DMS53 (cell line): ENCODE measurements at places on chromosomes 3 and 15.
A peak's percentile ranks its signal among the peaks of the same experiment; 100 is the strongest.

DNA sequence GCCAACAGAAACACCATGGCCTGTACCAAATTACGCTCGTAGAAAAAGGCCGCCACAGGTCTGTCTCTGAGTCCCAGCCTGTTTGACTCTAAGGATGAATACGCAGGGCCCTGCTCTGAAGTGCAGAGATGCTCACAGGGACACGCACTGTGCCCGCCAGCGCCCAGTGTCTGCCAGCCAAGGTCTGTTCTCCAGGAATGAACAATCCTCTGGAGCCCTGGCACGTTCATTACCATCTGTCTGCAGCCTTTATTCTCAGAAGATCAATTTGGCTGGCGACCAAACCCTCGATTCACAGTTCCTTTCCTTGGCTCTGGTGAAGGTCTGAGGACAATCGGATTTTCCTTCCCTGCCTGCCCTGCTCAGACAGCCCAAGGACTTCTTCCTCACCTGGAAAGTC lies 66.3 kb downstream of the NIPA2 start:
- peak; percentile 54 for DNase-seq

DNA sequence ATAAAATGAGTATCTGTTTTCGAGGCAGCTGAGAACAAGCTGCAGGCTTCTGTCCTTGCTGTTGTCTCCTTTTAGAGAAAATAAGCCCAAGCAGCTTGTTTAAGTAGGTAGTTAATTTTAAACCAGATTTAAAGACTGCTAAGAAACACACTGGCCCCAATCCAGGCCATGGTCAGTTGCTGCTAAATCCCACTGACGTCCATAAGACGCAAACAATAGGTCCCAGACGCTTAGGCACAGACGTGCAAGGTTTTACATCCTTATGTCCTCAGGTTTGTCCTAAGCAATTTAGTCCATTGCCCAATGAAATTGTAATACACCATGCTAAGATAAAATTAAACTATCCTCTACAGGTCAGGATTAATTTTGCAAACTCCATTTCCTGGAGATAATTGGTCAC lies 120.0 kb upstream of the SNTN start:
- no peak for DNase-seq

- no peak for DNase-seq
Measured at GRCh38 chr3:72490688-72491435, 357.4 kb downstream of the SHQ1 start.

GRCh38 chr3:148319161-148319915 lies 378.4 kb upstream of the AGTR1 start:
- DNase-seq = no peak

- DNase-seq = peak; percentile 79
Measured at GRCh38 chr3:192916371-192917027, 1.2 kb downstream of the MB21D2 start.

- no peak for DNase-seq
Measured at GRCh38 chr3:4838621-4839022, 140.6 kb upstream of the BHLHE40 start.

- no peak for DNase-seq
Measured at GRCh38 chr3:30524357-30525040, 81.9 kb upstream of the TGFBR2 start.

- DNase-seq = no peak
Measured at GRCh38 chr3:52108302-52109232, 45.7 kb downstream of the POC1A start.

DNA sequence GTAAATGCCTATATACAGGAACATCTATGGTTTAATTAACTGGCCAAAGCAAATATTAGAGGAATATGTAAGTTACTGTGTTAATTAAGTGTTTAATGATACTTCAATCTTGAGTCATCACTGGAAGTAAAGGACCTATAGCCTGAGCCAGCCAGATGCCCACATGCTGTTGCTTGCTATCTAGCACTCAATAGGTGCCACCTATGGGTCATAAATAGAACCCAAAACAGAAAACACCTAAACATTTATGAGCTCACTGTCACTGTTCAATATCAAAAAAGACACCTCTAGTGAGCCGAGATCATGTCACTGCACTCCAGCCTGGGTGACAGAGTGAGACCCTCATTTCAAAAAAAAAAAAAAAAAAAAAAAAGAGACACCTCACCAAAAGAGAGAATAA lies 48.4 kb upstream of the IP6K2 start:
- peak; percentile 35 for DNase-seq

- no peak for DNase-seq
Measured at GRCh38 chr3:98328933-98329332, 24.7 kb upstream of the OR5K4 start.

- DNase-seq = no peak
Measured at GRCh38 chr3:66182246-66182645, 38.6 kb upstream of the SLC25A26 start.

DNA sequence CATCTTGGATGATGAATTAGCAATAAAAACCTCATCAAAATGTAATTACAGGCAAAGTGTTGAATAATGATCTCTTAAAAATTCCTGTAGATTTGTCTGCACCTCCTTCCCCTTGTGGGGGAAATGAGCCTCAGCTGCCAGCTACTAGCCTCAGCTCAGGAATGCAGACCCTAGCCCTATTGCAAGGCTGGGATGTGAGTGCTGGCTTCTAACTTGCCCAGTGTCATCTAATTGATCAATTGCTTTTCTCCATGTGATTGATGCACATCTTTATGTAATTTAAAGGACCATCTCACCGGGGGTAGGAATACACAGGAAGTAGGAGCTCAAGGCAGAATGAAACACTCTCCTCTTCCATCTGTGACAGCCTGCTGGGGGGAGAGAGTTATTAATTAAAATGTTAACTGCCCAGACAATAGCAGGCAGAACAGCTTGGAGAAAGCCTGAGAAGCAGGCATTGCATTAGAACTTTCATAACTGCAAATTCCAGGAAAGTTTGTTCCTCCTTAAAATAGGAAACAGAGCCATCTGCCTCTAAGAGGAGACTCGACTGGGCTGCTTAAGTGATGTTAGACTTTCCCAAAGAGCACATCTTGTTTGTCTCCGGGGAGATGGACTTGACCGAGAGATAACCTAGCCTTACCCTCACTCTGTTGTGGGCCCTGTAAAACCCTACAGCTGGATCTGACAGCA lies 69.6 kb downstream of the LRTM1 start:
- no peak for DNase-seq

DNA sequence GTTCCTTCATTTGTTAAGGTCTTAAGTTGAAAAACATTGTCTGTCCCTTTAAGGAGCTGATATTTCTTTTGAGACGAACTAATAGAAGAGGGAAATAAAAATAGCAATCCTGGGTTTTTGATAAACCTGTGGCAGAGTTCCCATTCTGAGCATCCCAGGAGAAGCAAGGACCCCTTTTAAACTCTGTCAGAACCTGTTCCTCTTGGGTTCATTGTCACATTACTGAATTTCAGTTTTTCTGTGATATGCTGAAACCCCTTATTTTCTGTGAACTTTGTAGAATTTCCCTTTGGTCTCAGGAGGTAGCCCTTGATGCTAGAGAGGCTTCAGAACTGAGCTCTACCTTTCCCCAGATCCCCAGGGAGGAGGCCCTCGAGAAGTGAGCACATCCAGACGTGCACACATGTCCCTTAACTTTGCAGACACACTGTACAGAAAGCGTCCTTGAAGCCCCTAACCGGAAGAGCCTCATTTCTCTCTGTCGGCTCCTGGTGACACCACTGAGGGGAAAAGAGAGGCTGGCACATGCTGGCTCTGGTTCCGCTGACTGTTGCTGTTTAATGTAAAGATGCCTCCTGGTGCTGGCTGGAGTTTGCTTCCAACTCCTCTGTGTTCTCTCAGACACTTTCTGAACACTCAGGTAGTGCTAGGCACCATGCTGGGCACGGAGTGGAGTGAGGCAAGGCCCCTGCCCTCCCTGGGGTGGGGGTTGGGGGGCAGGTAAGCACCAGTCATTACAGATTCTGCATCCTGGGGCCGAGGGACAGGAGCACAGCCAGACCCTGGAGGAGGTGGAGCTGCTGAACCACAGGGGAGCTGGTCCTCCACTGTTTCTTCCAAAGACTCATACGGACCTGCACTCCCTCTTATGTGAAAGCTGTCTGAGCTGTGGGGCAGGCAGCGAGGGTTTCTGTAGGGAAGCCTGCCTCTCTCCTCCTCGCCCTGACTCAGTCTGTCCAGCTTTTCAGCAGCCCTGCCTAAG lies 77.5 kb downstream of the CHDH start:
- no peak for DNase-seq

GRCh38 chr3:142225885-142226215 lies 465 bp upstream of the GK5 start:
- no peak for DNase-seq

DNA sequence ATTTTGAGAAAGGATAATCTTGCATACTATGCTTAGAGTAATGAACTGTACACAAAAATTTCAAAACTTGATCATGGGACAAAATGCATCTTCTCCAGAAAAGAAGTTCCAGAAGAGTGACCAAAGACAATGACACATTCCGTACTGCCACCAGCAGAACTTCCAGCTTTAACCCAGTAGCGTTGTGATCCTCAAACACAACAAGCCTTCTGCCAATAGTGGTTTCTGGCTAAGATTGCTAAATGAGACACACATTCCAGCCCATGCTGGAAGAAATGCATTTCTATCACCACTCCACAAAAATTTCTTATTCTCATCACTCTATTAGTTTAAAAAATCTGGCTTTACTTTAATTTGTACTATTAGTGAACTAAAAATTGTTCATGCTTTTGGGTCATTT lies 334.9 kb downstream of the TBC1D5 start:
- no peak for DNase-seq

DNA sequence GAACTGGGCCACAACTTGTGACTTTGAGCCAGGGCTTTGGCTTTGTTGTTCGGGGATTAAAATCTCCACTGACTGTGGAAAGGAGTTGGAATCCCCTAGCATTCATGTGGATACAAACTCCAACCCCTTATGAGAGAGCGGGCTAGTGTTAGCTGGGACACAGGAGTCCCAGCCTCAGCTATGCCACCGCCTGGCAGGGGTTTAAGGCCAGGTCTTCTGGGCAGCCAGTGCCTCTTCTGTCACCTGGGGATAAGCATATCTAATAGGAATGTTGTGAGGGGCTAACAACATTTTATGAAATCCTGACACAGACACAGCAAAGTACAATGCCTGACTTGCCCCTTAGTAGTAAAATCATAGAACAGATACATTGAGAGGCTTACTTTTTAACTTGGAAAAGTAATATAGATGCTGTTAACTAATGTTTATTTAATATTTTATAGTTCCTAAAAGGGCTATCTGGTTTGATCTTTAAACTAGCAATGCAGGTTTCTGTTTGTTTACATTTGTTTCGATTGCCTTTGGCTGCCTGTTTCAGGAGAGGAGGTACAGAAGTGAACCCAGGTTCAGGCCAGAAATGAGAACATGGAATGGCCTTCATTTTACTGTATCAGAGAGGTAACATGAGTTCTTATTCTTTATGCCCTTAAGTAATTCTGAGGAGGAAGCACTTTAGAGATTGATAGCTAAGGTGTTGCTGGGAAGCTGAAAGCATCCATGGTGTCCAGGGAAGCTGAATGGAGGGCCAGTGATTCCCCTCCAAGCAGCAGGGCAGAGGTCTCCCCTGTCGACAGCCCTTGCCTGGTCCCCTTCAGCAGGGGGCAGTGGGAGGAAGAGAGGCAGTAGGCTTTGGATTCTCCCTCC lies 8.7 kb downstream of the GPR160 start:
- peak; percentile 19 for DNase-seq

DNA sequence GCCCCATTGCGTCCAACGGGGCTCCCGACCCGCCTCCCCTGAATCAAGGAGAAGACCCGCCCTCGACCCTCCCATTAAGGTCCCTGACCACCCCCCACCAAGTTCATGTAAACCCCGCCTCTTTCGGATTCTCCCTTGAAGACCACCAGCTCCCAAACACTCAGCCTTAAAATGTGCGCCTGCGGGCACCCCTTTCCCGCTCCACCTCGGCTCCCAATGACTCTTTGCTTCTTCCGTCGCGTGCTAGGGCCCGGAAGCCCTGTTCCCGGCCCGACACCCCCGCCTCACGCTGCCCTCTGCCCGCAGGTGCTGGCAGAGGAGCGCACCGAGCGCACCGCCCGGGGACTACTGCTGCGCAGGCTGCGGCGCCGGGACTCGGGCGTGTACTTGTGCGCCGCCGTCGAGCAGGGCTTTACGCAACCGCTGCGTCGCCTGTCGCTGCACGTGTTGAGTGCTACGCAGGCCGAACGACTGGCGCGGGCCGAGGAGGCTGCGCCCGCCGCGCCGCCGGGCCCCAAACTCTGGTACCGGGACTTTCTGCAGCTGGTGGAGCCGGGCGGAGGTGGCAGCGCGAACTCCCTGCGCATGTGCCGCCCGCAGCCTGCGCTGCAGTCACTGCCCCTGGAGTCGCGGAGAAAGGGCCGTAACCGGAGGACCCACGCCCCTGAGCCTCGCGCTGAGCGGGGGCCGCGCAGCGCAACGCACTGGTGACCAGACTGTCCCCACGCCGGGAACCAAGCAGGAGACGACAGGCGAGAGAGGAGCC lies 2.7 kb upstream of the LSMEM2 start:
- peak; percentile 75 for DNase-seq

GRCh38 chr3:32349184-32349583 lies 42.5 kb upstream of the CMTM7 start:
- no peak for DNase-seq

GRCh38 chr3:59064276-59064675 lies 14.5 kb upstream of the CFAP20DC start:
- DNase-seq = no peak

DNA sequence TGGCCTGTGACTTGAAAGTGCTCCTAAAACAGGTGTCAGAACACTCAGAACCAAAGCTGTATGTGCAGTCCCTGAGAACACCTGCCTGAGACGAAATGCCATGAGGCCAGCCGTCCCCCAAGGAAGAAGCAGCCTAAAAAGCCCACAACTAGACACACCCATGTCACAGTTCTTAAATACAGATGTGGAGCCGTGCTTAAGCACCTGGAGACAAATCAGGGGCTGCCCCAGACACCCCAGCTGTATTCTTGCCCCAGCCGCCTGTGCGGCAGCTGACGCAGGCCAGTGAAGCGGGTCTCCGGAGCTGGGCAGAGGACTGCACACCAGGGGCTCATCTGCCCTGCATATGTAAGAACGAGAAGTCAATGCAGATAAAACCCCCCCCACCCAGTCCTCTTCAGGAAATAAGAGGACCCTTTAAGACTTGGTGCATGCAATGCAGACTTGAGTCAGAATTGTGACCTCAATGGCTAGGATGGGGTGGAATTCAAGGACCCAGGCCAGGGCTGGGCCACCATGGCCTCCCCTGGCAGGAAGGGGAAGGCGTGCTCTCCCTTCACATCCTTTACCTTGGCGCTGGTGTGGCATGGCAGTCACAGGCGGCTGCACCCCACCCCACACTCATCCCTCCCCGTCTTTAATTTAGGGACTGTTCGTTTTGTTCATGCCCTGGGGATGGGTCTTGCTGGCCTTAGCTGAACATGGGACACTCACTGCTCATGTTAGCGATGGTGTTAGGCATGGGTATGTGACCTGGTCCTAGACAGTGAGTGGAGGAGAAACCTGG lies 27.7 kb upstream of the PLXNA1 start:
- DNase-seq = no peak

DNA sequence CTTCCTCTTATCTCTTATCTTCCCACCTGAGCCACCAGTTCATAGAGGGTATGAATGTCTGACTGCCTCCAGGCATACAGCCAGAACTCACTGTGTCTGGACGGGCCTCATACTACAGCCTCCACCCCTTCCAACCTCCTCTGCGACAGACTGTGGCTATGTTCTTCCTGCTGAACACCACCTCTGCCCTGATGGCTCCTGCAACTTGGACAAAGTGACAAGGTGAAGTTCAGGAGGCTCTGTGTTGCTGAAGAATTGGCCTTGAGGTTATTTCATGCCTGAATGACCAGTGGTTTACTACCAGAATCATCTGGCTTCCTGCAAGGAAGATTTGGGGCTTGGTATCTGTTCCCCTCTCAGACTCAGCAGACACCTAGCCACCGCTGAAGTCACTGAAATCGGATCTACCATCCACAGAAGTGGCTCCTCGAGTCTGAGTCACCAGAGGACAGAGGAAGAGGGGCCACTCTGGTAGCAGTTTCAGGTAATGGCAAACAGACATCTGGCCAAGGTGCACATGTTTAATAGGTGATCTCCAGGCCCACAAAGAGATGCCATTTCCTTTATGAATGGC lies 14.2 kb upstream of the ULK3 start:
- peak; percentile 94 for DNase-seq
